ENCODE measurements at places on chromosomes 12 and 14. TPM values are rescaled to one million over a fixed set of nuclear protein-coding genes. Genes with fewer than 3 reads are reported as not detected.

- no peak for DNase-seq
These were observed 59.6 kb downstream of the ARL6IP4 start for GRCh38 chr12:123040106-123040505.

DNA sequence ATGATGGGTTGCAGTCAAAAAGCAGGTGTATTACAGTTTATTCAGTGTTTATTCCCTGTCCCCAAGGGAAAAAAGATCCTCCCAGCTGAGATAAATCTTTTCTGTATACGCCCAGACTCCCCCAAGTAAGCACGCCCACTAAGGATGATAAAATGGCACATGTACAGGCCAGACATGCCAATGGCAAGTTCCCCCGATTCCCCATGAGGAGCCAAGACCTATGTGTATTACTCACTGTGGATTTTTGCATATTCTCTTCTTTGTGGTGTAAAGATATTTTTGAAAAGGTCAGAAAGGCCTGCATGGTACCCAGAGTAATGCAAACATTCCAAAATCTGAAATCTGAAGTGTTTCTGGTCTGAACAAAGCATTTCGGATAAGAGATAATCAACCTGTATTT, 22.2 kb downstream of the NR2C1 start:
- no peak for DNase-seq

- no peak for DNase-seq
These were observed 16.3 kb downstream of the AKAP6 start for GRCh38 chr14:32345311-32345791.

- DNase-seq: no peak
These were observed 265.6 kb upstream of the RGS6 start for GRCh38 chr14:71666571-71667145.

RPGRIP1 gene
- total RNA-seq: 0.19 TPM

All from progenitor cell of endocrine pancreas (in vitro differentiated cells).